Cardiac muscle cell (in vitro differentiated cells and primary cell): ENCODE measurements at places on chromosomes 3 and 15.

DNA sequence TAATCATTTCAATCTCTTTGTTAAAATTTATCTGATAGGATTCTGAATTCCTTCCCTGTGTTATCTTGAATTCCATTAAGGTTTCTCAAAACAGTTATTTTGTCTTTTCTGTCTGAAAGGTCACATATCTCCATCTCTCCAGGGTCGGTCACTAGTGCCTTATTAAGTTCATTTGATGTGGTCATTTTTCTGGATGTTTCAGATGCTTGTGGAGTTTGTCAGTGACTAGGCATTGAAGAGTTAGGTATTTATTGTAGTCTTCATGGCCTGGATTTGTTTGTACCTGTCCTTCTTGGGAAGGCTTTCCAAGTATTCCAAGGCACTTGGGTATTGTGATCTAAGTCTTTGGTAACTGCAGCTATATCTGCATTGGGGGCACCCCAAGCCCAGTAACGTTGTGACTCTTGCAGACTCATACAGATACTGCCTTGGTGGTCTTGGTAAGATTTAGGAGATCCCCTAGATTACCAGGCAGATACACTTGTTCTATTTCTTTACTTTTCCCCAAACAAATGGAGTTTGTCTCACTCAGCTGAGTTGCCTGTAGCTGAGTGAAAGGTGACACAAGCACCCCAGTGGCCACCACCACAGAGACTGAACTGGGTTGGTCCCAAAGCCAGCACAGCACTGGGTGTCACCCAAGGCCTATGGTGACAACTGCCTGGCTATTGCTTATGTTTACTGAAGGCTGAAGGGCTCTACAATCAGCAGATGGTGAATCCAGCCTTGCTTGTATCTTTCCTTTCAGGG lies 18.9 kb upstream of the SLC27A2 start:
- no peaks in the 10 kb centered on the region for H3K36me3 ChIP-seq
- no peak for DNase-seq
- no peaks in the 10 kb centered on the region for H3K27me3 ChIP-seq
- H3K4me3 ChIP-seq: no peak overlapping the region
- H3K27ac ChIP-seq: no peak overlapping the region

- DNase-seq: no peak
- no peaks in the 10 kb centered on the region for H3K36me3 ChIP-seq
- no peak overlapping the region for H3K4me3 ChIP-seq
- H3K4me1 ChIP-seq: peaks cover 44% of the 10 kb centered on the region
Observed at GRCh38 chr3:23836536-23837230, 30.9 kb downstream of the UBE2E1 start.

GRCh38 chr3:186209810-186210752 lies 101.2 kb upstream of the ETV5 start:
- no peak for DNase-seq
- no peaks in the 10 kb centered on the region for H3K36me3 ChIP-seq
- H3K27ac ChIP-seq: no peak overlapping the region
- no peak overlapping the region for H3K4me3 ChIP-seq

- no peak for DNase-seq
- H3K36me3 ChIP-seq: peaks cover 61% of the 10 kb centered on the region
- H3K27ac ChIP-seq: peak overlapping the region; percentile 10
Observed at GRCh38 chr15:73570355-73571032, 62.7 kb downstream of the NPTN start.

GRCh38 chr3:143362115-143362991 lies 242.8 kb downstream of the CHST2 start:
- no peaks in the 10 kb centered on the region for H3K4me1 ChIP-seq
- no peak overlapping the region for H3K27ac ChIP-seq
- no peak overlapping the region for H3K4me3 ChIP-seq
- H3K36me3 ChIP-seq: no peaks in the 10 kb centered on the region
- no peaks in the 10 kb centered on the region for H3K27me3 ChIP-seq

DNA sequence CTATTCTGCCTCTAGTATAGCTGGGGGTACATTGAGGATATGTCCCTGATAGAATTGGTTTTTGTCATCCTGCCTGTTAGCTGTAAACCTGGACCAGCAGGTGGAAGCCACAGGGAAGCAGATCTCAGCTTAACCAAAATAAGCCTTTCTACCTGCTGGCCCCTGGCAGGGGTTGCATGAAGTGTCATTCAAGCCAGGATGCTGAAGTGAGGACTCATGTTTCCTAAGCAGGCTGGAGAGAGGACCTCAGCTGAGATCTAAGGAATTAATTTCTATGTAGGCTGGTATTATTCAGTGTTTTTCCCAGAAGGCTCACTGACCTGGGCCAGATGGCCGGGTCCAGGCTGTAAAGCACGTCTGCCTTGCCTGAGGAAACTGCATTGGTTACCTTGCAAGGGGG lies 128.9 kb downstream of the MEGF11 start:
- H3K4me3 ChIP-seq: no peak overlapping the region
- H3K4me1 ChIP-seq: no peaks in the 10 kb centered on the region
- no peaks in the 10 kb centered on the region for H3K27me3 ChIP-seq
- H3K27ac ChIP-seq: no peak overlapping the region

- no peaks in the 10 kb centered on the region for H3K4me1 ChIP-seq
- no peaks in the 10 kb centered on the region for H3K36me3 ChIP-seq
- no peak overlapping the region for H3K27ac ChIP-seq
- DNase-seq: no peak
- no peak overlapping the region for H3K4me3 ChIP-seq
- no peaks in the 10 kb centered on the region for H3K27me3 ChIP-seq
Observed at GRCh38 chr3:126306888-126307482, 50.2 kb downstream of the KLF15 start.

- H3K4me3 ChIP-seq: no peak overlapping the region
- peaks cover 2% of the 10 kb centered on the region for H3K4me1 ChIP-seq
- H3K27me3 ChIP-seq: no peaks in the 10 kb centered on the region
- DNase-seq: no peak
Observed at GRCh38 chr3:140406655-140407054, 271.2 kb upstream of the TRIM42 start.

GRCh38 chr15:66786708-66787488 lies 84.9 kb downstream of the SMAD6 start:
- H3K4me3 ChIP-seq: no peak overlapping the region
- peak overlapping the region; percentile 81 for H3K27ac ChIP-seq
- H3K4me1 ChIP-seq: peaks cover 16% of the 10 kb centered on the region
- peaks cover 10% of the 10 kb centered on the region for H3K36me3 ChIP-seq
- no peak for DNase-seq

GRCh38 chr15:61621146-61621545 lies 392.0 kb upstream of the RORA start:
- H3K4me1 ChIP-seq: no peaks in the 10 kb centered on the region
- no peaks in the 10 kb centered on the region for H3K36me3 ChIP-seq
- DNase-seq: peak; percentile 80
- no peak overlapping the region for H3K4me3 ChIP-seq
- peaks cover 53% of the 10 kb centered on the region for H3K27me3 ChIP-seq
- no peak overlapping the region for H3K27ac ChIP-seq
